ENCODE measurements at places on chromosomes 7 and 10.
A peak's percentile ranks its signal among the peaks of the same experiment; 100 is the strongest.

DNA sequence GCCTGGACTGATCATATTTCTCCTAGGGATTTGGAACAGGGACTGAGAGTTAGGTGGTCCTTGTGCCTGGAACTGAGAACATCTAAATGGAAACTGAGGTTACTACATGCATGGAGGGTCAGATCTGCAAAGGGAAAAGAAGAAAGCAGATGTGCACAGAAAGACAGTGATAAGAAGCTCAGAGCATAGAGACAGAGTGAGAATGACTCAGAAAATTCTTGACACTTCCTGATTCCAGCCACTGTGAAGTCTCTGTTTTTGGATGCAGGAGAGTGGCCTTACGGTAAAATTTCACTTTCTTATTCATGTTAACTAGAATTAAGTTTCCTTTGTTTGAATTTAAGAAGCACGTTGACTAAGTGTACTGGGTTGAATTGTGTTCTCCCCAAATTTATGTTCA lies 241.7 kb downstream of the TMEM26 start:
- DNase-seq, result no peak

GRCh38 chr10:83945982-83946718 lies 193.2 kb upstream of the GHITM start:
- no peak for DNase-seq

DNA sequence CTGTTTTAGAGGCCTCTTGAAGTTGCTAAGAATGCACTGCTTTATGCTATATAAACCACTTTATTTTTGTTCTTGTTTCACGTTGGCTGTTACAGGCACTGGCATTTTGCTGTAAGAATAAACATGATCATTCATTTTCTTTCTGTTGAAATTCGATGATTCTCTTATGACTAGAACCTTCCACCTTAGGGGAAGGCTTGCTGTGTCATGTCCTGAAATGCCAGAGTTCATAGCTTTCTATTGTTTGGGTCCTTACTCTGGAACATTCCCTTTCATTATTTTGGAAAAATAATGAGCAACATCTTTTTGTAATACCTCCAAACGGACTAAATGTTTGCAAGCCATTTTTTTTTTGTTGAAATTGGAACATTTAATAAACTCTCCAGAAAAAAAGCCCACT lies 495.1 kb upstream of the POT1 start:
- DNase-seq, result no peak

DNA sequence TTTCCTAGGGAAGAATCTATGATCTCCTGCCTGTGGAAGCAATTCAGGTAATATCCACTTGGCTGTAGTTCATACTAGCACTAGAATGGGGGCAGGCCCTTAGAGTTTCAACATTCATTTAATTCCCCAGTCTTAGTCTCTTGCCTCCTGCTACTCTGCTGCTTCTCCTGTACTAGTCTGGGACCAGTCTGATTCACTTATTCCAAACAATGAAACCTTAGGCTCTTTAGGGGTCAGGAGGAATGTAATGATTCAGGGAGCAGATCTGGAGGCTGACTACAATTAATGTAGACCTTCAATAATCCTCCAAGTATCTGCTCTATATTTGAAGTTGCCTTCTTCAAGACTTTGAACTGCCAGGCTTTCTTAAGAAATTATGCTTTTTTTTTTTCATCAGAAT lies 101.8 kb downstream of the GNAT3 start:
- DNase-seq, result no peak

- DNase-seq, result no peak
These were observed 61.1 kb downstream of the SORCS1 start for GRCh38 chr10:107103174-107104025.

GRCh38 chr10:114868870-114869519 lies 47.4 kb downstream of the FHIP2A start:
- DNase-seq, result no peak

GRCh38 chr7:105656922-105657521 lies 75.7 kb upstream of the EFCAB10 start:
- peak; percentile 82 for DNase-seq

DNA sequence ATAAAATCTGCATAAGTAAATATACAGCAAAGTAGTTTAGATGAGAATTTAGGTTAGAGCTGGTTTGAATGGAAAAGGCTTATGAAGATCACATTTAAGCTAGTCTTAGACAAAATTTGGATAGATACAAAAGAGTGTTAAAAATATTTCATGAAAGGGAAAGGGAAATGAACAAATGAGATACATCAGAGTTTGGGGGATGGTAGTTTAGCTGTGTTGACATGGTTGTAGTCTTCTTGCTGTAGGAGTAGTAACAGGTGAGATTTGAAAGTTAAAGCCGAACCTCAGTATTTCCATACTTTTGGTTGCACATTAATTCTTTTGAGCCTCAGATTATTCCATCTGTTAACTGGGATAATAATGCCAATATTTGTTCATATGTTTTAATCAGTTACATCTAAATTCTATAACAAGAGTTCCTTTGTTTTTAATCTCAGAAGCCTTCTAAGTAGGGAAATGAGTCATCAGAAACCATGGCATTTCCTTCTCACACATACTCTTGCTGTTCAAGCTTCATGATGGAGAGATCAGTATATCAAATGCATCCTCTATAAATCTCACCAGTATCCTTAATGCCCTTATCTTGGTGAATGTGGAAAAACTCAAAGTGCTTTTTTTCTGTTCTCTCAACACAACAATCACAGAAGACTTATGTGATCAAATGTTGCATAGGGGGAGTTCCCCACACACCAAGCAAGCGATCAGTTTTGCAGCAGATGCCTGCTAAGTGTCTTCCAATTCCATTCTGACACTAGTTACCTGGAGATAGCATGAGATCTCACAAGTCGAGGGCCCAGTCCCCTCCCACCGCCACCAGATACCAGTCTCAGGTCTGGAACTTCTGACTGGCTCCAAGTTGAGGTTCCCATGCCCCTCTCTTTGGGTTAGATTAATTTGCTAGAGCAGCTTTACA lies 84.7 kb downstream of the MAPK8 start:
- peak; percentile 16 for DNase-seq

DNA sequence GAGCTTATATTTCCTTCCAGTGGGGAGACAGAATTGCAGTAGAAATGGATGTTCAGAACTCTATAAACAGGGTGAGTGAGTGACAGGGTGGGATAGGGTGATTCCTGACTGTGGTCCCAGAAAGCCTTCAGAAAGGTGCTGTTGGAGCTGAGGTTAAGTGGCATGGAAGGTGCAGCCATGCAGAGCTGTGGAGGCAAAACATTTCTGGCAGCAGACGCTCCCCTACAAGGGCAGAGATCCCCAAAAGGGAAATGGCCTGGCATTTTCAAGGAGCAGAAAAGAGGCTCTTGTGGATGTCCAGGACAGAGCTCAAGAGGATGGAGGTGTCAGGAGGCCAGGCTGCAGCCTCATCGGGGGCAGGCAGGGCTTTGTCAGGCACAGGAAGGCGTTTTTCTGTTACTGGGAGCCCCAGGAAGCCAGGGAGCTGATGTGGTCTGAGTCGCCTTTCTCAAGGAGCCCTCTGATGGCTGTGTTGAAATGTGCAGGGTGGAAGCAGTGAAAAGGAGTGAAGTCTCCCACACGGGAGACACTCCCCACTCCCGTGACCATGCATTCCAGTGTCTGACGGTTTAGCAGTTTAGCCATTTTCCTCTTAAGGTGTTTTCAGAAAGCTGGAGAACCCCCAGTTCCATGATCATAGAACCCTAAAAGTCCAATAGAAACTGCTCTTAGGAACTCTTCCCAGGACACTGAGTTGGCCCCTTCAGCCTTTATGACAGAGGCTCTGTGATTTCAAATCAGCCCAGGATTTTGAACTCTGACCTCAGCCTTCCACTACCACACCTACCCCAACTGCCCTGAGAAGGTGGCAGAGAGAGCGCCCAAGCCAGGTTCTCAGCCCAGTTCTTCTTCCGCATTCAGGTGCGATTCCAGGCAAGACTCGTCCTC lies 96.2 kb downstream of the C10orf105 start:
- no peak for DNase-seq

DNA sequence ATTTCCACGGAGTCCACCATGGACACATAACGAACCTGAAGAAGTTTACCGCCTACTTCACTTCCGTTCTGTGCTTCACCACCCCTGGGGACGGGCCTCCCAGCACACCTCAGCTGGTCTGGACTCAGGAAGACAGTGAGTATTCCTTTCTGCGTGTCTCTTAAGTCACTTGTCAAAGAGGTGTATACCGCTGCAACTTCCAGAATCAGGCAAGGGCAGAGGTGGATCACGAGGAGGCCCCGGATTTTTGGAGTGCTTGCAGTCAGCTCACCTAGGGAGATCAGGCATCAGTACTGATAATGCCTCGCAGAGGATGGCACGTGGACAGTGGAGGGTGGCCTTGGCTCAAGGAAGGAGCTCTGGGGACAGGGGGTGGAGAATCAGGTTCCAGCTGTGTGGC lies 630.4 kb upstream of the FOXK1 start:
- no peak for DNase-seq

Measured in CD4-positive, alpha-beta T cell treated with Interleukin-2 at 100 ng/mL for 4 hours (primary cell).